ENCODE measurements at places on chromosomes 2 and 18.

GRCh38 chr2:53381271-53381670, 386.3 kb upstream of the CHAC2 start:
- no peak for DNase-seq

DNA sequence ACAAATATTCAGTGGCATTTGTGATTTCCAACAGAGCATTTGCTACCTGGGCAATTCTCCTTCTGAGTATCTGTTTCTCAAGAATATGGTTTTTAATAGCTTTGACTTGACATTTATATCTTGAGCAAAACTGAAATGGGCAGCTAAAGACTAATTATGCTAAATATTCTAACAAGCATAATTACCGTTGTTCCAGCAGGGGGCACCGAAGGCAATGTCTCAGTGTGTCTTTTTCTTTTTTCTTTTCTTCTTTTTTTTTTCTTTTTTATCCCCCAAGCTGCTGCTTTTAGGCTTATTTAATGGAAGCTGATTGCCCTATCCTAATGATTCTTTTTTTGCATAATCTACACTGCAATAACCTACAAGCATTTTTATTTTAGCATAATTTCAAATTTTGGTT, 138.9 kb upstream of the NABP1 start:
- DNase-seq = no peak

- DNase-seq = no peak
Measured at GRCh38 chr2:109451671-109452070, 162.1 kb downstream of the SEPTIN10 start.

DNA sequence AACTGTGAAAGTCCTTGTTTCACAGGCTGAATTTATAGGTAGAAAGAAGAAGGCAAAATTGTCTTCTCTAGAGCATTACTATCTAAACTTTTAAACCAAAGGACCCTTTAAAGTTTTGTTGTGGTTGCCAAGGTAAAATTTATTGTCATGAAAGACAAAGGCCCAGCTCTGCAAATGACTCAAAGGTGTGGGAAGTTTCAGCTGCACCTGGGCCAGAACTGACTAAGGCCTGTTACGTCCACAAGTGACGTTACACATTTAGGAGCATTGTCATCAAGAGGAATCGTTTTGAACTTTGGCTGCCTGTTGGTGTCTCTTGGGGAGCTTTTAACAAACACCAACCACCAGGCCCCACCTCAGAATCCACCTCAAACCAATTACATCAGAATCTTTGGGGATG, 8.1 kb upstream of the DSC3 start:
- DNase-seq = no peak

DNA sequence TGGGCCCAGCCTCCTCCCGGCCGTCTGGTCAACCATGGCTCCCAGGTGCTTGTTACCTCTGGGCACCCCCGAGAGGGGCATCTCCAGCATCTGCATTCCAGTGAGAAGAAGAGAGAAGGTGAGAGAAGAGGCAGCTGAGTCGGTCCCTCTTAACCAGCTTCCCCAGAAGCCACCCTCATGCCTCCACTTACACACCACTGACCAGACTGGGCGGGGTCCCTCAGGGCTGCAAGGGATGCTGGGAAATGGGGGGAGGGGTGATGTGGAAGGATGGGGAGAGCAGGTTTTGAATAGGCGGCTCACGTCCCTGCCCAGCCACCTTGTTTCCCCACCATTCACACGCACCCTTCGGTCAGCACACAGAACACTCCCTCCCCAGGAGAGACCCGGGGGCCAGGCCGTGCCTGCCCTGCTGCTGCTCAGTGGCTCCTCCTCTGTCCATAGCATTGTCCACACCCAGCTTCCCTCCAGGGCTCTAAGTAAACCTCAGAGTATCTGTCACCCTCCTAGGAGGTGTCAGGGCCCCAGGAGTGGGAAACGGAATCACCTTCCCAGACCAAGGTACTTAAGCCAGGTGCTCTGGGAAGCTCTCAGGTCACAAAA, 34.7 kb downstream of the GBX2 start:
- no peak for DNase-seq

- DNase-seq = no peak
Measured at GRCh38 chr2:2875296-2875695, 502.3 kb downstream of the EIPR1 start.

GRCh38 chr2:165629776-165630175, 160.3 kb downstream of the CSRNP3 start:
- no peak for DNase-seq

DNA sequence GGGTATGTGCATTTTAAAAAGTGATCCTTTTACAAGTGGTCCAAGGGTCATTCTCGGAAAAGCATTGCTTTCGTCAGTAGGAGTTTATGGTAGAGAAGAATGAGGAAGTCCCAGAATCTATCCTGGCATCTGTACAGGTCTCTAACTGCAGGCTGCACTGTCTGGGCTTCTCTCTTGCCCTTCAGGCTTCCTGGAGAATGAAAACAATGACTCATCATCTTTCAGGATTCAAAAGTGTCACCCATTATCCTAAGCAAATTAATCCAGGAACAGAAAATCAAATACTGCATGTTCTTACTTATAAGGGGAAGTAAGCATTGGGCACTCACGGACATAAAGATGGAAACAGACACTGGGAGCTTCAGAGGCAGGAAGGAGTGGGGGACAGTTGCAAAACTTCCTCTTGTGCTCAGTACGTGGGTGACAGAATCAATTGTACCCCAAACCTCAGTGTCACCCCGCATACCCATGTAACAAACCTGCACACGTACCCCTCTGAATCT, 60.2 kb upstream of the TXNDC2 start:
- DNase-seq = no peak

DNA sequence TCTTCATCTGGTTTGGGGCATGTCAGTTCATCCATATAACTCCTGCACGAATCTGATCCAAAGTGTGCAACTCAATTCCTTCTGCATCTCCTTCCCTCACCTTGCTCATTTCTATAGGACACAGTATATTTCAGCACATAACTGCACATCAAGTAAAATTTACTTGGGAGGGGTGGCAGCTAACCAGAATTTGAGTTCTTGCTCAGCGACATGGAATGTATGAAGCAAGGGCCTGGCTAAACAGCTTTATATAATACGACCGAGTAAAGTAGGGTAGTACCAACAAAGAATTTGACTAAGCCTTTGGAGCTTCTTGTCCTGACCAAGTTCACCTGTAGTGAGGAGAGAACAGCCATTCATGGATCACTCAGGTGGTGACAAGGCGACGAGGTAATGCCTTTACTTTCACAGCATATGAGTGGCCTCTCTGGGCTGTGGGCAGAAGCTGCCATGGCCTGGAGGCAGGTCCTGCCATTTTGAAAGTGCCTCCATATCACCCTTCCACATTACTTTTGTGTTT, 570.2 kb upstream of the TNP1 start:
- DNase-seq = no peak

DNA sequence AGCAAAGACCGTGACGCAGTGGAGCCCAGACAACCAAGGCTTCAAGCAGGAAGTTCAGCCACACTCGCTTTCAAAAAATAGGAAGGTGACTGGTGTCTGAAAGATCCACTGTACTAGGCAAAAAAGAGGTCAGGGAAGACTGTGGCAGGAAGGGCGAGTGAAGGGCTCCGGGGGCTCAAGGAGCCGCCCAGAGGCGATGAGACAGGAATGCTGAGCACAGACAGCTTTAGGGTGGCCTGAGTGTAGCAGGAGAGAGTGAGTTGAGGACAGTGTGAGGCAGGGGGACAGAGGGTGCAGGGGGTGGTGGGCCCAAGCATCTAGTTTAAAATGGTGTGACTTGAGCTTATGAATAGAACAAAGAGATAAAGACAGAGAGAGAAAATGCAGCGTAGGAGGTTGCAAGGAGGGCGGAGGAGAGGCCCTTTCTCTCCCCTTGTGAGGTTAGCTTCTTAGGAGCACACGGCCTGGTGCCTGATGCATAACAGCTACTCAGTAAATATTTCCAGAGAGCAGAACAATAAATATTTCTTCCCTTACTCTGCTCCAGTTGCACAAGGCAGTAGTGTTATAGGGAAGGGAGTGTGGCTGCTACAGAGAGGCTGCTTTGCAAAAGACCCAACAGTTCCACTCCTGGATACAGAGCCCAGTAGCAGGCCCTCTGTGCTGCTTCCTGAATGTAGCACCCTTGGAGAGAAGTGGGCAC, 789.7 kb upstream of the RAB6C start:
- no peak for DNase-seq

- no peak for DNase-seq
Measured at GRCh38 chr2:241848761-241849615, 9.7 kb downstream of the PDCD1 start.

- DNase-seq = no peak
Measured at GRCh38 chr18:1308686-1309085, 404.0 kb downstream of the ADCYAP1 start.

DNA sequence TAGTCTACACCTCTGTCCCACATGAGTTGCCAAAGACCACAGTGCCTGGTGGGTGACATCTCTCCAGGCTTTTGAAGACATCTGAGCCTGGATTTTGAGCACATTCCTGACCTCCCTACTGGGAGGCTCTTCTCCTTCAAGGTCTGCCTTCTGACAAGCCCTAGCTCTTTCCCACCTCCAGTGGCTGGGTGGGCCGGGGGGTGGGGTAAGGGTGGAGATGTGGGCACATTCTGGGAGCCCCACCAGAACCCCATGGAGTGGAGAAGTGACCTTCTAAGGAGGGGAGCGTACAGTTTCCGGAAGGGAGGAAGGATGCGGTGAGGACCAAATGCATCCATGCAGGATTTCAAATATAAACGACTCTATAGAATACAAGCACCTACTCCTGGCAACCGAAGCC, 27.9 kb upstream of the ANXA4 start:
- DNase-seq = no peak

- DNase-seq = no peak
Measured at GRCh38 chr2:241804326-241805229, 4.4 kb upstream of the NEU4 start.

DNA sequence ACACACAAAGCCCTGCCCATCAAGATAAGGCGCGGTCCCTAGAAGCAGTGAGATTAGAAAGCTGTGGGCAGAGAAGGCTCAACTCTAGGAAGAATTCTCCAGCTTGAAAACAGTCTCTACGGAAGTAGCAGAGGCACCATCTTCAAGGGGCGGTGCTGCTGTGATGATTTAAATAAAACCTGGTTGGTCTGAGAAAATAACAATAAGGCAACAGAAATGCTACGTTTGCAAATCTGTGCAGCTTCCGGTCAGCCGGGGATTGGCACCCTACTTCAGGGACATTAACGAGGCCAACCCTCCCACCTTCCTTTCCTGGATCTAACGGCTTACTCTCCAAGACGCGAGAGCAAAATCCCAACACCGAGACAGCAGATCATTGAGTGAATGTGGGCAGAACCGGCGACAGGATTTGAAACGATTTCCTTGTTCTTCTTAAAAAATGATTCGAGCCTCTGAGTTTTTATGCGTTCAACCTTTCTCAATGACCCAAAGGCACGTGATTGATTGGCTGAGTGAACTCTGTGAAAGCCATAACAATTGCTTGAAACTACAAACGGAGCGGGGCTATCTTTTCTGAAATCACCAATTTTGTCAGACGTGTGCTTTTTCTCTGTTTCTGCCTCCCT, 93.7 kb upstream of the ZNF516 start:
- no peak for DNase-seq

DNA sequence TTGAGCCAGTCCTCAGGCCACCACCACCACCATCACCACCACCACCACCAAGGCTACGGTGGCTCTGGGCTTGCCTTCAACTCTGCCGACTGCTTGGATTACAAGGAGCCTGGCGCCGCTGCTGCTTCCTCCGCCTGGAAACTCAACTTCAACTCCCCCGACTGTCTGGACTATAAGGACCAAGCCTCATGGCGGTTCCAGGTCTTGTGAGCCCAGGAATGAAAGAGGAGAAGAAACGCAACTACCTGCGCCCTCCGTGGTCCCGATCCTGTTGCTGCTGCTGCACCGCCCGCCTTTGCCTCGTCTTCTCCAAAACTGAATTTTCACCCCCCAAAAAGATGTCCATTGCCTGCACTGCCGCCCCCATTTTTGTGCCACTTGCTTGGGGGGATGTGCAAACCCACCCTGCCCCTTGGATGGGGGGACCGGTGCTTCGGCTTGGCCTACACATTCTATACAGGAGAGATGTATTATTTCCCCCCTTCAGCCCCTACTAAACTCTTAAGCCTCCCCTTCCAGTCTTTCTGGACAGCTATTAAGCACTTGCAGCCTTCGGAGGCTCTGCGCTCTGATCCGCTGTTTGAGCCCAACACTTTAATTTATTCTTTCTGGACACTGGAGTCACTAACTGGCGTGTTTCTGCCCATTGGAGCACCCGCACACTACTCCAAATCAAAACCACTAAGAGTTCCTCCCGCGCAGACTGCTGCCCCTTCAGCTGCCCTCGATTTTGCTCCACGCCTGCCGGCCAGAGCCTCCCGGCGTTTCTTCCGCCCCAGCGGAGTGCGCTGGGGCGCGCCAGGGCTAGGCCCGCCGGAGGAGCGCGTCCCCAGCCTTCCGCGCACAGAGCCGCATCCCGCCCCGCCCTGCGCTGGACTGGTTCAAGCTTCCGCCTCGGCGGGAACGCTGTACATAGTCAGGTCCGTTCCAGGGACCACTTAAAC, 5.7 kb downstream of the OTX1 start:
- DNase-seq = no peak

GRCh38 chr18:67932271-67932670, 415.8 kb upstream of the DSEL start:
- DNase-seq = no peak

- no peak for DNase-seq
Measured at GRCh38 chr2:72340665-72341064, 193.0 kb upstream of the CYP26B1 start.

- peak; percentile 62 for DNase-seq
Measured at GRCh38 chr2:64654063-64654811, 524 bp upstream of the SERTAD2 start.

DNA sequence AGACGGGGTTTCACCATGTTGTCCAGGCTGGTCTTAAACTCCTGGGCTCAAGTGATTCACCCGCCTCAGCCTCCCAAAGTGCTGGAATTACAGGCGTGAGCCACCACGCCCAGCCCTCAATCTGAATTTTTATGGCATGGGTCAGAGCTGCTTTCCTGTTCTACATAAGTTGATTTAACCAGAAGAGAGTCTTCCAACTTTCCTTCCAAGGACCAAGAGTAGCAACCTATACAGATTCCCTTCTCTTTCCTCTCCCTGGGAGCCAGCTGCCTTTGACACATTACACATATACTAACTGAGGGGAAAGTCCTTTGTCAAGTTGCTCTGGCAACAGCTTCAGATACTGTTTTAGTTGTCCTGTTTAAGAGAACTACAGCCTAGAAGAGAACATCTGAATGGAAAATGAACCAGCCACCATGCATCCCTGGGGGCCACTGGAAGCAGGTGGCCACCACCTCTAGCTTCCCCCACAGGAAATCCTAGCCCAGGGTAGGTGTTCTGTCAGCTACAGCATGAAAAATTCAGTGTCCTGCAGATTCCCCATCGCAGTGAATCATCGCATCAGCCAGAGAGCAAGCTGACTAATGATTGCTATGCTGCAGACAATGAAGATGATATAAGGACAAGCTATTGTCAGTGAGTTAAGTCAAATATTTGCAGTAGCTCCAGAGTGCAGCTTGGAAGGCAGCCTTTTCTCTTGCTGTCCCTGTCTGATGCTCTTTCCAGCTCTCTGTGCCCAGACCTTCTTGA, 62.9 kb downstream of the POMC start:
- DNase-seq = no peak

DNA sequence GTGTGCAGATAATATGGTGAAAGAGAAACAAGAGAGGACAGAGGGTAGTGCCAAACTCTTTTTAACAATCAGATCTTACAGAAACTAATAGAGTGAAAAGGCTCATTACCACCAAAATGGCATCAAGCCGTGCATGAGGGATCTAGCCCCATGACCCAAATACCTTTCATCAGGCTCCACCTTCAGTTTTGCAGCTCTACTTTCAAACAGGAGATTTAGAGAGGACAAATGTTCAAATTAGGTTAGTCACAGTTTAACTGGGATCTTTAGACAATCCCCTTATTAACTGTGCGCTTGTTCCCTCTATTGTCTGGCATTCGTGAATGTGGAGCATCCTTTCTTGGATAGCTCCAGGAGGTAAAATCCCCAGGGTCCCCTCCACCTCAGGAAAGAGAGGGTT, 1209.3 kb upstream of the CHAC2 start:
- no peak for DNase-seq

All from left renal cortex interstitium (tissue), 4 donors.